D341Med (cell line): ENCODE measurements at places on chromosomes 12 and 14.

GRCh38 chr12:48978741-48979601 lies 849 bp downstream of the WNT1 start:
- no peak for DNase-seq

DNA sequence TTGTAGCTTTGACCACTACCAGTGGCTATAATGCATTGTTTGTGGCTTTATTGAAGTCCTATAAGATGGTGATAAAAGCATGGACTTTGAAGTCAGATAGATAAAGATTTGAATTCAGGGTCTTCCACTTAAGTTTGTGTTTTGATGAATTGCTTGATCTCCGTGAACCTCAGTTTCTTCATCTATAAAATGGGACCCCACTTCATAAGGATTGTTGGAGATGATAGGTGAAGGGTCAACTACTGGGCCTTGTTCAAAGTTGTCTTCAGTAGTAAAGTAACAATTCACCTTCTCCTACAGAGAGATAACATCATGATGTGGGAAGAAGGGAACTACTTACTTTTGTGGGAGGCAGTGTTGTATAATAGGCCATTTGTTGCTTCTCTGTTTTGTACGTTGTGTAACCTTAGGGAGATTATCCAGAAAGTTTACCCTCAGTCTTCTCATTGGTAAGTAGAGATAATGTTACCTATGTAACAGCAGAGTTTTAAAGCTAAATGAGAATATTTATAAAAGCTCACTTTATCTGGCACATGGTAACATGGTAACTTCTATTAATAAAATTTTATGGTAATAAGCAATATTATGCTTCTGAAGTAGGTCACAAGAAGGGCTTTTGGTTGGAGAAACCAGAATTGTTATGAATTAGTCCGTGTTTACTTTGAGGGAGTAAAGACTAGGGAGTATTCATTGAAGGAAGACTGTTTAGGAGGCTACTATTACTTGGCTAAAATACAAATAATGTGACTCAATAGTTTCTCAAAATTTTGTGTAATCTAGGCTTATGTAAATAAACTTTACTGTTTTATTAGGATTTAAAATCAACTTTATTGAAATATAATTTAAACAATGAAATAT lies 15.1 kb downstream of the ADIPOR2 start:
- no peak for DNase-seq

GRCh38 chr12:6460751-6461371 lies 9.0 kb downstream of the TAPBPL start:
- no peak for DNase-seq

DNA sequence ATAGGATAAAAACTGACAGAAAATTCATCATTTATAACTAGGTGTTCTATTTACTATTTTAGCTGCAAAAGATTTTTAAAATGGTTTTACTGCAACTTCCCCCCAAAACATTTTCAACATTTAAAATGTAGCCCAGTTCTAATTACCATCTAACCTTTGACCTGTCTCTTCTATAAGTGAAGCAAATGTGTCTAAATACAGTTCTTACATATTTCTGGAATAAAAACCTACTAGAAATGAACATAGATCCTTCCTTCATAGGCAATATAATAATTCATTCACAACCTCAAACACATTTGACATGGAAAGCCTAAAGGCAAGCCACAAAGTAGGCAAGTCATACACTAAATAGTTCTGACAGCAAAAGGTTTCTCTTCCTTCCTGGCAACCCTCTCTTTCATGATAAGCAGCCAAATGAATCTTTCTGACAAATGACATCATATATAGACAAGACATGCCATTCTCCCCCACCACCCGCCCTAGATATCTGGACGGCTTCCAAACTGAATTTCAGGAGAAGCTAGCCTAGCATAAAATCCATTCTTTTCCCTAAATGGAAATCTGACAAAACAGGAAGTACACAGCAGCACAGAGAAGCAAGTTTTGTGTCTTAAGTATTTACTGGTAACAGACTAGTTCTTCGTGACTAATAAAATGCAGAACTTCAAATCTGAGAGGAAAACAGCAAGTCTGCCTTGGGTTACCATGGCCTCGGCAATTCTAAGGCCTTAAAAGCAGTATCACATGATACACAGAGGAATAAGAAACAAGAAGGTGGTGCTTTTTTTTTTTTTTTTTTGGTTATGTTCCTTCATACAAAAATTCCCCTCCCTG lies 17.2 kb upstream of the ARID4A start:
- DNase-seq = no peak

GRCh38 chr12:92341065-92341668 lies 195.5 kb upstream of the BTG1 start:
- DNase-seq = no peak

- DNase-seq = no peak
Observed at GRCh38 chr14:39181026-39181692, 6.1 kb downstream of the PNN start.
